Stimulated activated CD8-positive, alpha-beta memory T cell treated with anti-CD3 and anti-CD28 coated beads, Interleukin-4, amount 100 ng/mL, for 1 hour (primary cell): ENCODE measurements at places on chromosomes 11 and 22.

- no peak for DNase-seq
Measured at GRCh38 chr22:30230787-30231461, 15.6 kb downstream of the LIF start.

- DNase-seq: no peak
Measured at GRCh38 chr22:37343863-37344734, 61.8 kb downstream of the CYTH4 start.

- no peak for DNase-seq
Measured at GRCh38 chr11:66195867-66196266, 72.6 kb upstream of the RAB1B start.

GRCh38 chr11:94457118-94458029, 36.3 kb downstream of the MRE11 start:
- no peak for DNase-seq

DNA sequence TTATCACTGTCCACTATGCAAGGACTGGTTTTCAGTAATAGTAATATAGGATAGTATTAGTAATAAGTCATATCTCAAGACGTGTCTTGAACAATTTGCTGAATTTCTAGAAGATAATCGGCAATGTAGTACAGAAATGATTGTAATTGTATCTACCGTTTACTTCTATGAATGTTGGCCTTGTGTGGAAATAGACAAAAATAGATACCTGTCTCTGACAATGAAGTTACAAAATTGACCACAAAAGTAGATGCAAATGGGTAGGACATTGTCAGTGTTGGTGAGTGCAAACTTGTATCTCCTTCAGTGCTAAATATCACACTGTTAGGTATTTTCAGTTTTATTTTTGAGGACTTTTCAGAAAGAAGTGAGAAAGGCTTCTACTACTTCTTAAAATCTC, 43.1 kb downstream of the SVIP start:
- DNase-seq: no peak

- DNase-seq: no peak
Measured at GRCh38 chr22:49517211-49517610, 310.5 kb downstream of the BRD1 start.

GRCh38 chr11:43736502-43737200, 56.1 kb downstream of the HSD17B12 start:
- no peak for DNase-seq

- DNase-seq: peak; percentile 69
Measured at GRCh38 chr11:12224537-12224893, 114.1 kb downstream of the MICAL2 start.

DNA sequence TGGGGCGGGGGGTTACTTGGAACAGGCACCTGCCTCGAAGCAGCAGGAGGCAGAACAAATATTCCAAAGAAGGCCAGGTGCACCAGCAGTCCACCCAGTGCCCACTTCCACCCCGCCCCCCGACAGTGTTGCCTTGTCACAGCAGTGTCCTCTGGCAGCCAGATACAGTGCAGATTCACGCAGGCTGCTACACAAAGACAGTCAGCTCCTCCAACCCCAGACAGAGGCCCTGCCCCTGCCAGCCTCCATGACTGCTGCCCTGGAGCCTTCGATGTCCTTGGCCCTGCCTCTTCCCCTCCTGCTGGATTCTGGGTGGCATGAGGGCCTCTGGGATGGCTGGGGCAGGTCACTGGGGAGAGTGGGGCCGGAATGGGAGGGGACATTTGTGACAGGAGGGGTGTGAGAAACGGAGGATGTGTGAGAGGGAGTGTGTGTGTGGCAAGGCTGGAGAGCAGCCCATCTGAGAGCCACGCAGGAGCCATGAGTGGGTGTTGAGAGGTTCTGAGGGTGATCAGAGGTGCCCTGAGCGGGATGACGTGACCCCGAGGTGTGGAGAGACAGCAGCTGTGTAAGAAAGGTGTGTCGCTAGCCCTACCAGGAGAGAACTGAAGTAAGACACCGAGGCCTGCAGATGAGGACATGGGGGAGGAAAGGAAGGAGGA, 173.7 kb downstream of the CEP164 start:
- DNase-seq: no peak

- DNase-seq: no peak
Measured at GRCh38 chr11:86205421-86206336, 38.9 kb upstream of the EED start.

DNA sequence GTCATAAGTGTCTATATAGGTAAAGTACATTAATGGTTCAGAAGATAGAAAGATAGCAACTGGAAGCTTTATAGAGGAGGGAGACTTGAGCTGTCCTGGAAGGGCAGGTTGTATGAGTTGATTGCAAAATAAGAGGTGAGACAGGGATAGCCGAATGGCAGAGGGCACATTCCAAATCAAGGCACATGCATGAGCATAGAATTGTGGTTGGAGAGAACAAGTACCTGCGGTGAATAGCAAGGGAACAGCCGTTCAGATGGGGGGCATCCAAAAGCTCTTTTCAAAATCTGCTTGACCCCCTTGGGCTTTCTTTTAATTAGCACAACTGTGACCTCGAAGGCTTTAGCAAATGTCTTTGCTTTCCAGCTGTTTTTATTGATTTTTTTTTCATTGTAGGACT, 473.0 kb upstream of the CCDC90B start:
- no peak for DNase-seq

- no peak for DNase-seq
Measured at GRCh38 chr11:93542811-93543229, 371 bp downstream of the SMCO4 start.

- DNase-seq: no peak
Measured at GRCh38 chr11:3164138-3164551, 965 bp downstream of the OSBPL5 start.

- no peak for DNase-seq
Measured at GRCh38 chr11:64638018-64638665, 47.1 kb downstream of the SLC22A12 start.

DNA sequence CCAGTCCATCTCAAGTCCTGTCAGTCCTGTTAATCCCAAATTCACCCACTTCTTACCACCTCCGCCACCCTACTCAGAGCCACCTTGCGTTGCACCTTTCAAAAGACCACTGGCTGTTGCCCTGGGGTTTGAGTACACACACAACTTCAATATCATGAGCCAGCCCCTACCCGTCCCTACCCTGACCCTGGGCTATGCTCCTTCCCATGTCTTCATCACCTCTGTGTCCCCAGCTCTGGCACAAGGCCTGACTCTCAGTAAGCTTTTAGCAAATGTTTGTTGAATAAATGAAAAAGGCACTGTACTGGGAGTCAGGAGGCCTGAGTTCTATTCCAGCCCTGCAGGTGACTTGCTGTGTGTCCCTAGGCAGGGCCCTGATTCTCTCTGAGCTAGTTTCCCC, 26.5 kb downstream of the OTOG start:
- no peak for DNase-seq

- no peak for DNase-seq
Measured at GRCh38 chr11:76589477-76589876, 81.1 kb downstream of the LRRC32 start.

GRCh38 chr22:48143856-48144255, 1381.4 kb downstream of the TBC1D22A start:
- no peak for DNase-seq

DNA sequence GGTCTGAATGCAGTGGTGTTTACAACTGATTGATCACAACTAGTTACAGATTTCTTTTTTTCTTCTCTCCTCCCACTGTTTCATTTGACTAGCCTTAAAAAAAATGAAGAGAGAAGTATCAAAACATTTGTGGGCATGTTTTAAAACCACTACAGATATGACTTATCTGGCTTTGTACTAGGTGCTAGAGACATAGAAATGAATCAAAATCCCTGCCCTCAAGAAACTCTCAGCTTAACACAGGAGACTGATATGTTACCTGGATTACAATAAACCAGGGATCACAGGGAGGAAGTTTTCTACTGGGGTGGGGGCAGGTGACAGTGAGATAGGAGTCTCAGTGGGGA, 25.2 kb upstream of the CTR9 start:
- DNase-seq: no peak
